ENCODE measurements at places on chromosomes 7 and 10. TPM values are rescaled to one million over a fixed set of nuclear protein-coding genes. Genes with fewer than 3 reads are reported as not detected.

EPHA1 gene
- total RNA-seq: 0.09 TPM

GPR15LG gene
- not detected for total RNA-seq

PLAC9 gene
- total RNA-seq: 60.6 TPM

VPS37D gene
- total RNA-seq: 7.5 TPM

SPDYE2B gene
- not detected for total RNA-seq

CYP3A7 gene
- 1.1 TPM for total RNA-seq

FKBP6 gene
- total RNA-seq: not detected

ATOH7 gene
- not detected for total RNA-seq

GRID2IP gene
- under 0.01 TPM for total RNA-seq

PLA2G12B gene
- total RNA-seq: not detected

SORBS1 gene
- total RNA-seq: 0.16 TPM

DNAH11 gene
- total RNA-seq: under 0.01 TPM

Data from bronchial smooth muscle cell (primary cell).